Stimulated activated naive CD4-positive, alpha-beta T cell treated with Interleukin-2 at 50 U/mL for 16 hours (primary cell): ENCODE measurements at places on chromosomes 13 and 19.

DNA sequence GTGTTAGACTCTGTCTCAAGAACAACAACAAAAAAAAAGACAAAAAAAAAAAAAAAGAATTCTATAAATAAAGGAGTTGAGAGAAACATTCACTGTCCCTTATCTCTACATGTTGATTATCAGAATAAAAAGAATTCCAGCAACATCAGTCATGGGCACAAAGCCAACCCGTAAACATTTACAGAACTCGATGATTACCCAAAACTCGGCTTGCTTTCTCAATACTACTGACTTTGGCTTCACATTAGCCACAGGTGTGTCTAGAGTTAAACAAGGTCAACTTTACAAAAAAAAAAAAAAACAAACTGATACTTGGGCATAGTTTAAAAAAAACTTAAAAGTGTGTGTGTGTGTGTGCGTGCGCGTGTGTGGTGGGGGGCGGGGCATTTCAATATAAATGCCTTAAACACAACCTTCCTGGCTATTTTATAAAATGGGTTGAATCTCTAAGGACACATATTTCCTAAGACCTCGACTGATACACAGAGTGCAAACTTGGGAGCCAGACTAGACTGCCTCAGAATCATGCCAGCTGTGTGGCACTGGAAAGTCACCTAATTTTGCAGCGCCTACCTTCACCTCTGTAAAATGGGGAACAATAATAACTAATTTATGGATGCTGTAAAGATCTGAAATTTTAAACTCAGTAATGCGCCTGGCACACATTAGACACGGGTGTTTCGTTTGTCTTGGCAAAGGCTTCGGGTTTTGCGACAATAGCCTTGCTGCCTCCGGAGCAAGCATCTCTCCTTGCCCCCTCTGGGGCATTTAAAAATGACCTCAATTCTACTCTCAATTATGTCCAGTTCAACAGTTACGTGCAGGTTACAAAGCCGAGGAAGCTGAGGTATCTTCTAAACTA, 922 bp downstream of the EBPL start:
- no peak for DNase-seq

GRCh38 chr13:76330761-76331160, 555.4 kb downstream of the KCTD12 start:
- DNase-seq: no peak

GRCh38 chr19:11166281-11167142, 10.9 kb upstream of the SPC24 start:
- no peak for DNase-seq

DNA sequence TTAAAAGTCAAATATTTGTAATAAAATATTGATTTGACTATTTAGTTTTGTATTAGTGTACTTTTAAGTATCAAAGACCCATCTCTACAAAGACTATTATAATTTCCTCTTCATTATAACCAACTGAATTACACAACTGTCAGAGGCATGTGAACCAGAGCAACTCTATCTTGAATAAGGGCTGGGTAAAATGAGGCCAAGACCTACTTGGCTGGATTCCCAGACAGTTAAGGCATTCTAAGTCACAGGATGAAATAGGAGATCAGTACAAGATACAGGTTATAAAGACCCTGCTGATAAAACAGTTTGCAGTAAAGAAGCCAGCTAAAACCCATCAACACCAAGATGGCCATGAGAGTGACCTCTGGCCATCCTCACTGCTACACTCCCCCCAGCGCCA, 36.2 kb upstream of the ATP12A start:
- DNase-seq: no peak

DNA sequence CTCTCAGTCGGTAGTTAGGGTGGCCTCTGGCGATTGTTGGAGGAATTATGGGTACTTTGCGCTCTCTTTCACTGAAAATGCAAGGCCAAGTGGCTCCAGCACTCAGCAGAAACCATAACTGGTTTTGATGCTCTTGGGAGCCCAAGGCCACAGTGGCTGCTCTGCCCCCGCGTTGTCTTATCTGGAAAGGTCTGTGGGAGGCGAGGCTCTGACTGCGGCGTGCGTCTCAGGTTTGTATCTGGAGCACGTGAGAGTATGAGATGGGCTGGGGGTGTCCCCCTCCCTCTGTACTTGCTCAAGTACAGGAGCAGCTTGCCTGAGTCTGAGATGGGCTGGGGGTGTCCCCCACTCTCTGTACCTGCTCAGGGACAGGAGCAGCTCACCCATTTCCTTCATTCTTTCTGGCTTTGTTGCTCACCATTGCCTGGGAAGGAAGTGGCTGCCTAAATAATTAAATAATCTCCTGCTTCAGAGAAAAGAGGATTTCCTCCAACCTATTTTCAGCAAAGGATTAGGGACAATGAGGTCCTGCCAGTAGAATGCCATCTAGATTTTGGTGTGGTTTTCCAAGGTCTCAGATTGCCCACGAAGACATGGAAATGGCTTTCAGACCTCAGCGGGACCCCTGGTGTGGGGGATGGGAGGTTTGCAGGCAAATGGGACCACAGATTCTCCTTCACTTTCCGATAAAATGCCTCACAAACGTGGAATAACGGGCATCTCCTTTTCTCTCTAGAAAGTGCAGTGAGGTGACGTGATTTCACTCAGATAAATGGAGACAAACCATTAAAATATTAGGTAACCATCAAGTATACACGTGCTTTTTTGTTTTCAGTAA, 14.7 kb downstream of the ATP11A start:
- DNase-seq: no peak

DNA sequence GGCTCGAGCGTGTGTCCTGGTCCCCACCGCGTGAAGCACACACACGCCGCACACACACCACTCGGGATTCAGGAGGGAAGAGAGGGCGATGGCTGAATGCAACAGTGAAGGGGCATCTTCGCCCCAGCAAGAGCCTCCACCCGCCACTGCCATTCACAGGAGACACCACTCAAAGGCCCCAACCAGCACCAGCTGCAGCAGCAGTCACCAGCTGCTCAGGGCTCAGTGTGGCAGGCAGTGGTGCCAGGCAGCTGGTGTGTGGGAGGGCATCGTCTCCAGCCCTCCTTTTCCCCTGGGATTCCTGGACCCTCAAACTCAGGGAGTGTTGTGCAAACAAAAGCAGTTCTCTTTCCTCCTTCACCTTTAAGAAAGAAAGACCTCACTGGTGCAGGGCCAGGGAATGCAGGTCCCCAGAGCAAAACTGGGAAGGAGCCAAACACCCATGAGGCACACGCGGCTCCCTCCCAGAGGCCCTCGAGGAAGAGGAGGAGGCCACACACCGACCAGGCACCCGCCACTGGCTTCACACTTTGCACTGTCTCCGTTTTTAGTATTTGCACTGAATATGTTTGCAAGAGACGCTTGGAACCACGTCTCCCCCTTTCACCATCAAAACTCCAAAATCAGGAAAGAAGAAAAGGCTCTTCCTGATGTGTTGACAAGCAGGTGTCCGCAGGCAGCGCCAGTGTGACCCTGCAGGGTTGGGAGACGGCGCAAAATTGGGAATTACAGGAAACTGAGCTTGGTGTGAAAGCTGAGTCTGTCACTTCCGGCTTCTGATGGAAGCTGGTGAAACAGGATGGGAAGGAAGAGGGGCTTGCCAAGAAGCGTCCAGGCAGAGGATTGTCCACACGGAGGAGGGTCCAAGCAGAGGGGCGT, 26.4 kb upstream of the F7 start:
- no peak for DNase-seq

- no peak for DNase-seq
Measured at GRCh38 chr13:34207872-34208271, 389.9 kb downstream of the RFC3 start.

DNA sequence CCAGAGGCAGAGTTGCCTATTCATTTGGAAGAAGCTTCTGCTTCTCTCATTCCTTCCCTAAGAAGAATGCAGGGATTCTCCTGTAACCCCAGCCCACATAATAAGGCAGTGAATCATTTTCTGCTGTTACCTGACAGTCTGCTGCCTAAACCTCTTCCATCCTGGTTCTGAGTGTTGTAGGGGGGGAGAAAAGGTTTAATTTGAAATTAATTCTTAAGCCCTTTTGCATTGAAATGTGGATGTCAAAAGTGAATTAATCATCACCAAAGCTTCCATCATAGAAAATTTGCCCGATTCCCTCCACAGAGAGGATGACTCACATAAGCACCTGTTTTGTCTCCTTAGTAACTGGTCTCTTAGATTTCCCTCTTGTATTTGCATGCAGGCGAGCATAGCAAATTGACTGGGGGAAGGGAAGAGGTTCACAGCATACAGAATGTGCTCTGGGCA, 146.7 kb upstream of the FNDC3A start:
- no peak for DNase-seq

GRCh38 chr19:49059053-49059452, 1.5 kb upstream of the CGB7 start:
- no peak for DNase-seq

- no peak for DNase-seq
Measured at GRCh38 chr19:21883516-21883915, 47.5 kb upstream of the ZNF43 start.

GRCh38 chr13:91948736-91949135, 550.3 kb downstream of the GPC5 start:
- DNase-seq: no peak

- no peak for DNase-seq
Measured at GRCh38 chr19:12800923-12801465, 606 bp downstream of the PRDX2 start.

- DNase-seq: no peak
Measured at GRCh38 chr13:75715601-75716523, 79.7 kb downstream of the LMO7 start.

DNA sequence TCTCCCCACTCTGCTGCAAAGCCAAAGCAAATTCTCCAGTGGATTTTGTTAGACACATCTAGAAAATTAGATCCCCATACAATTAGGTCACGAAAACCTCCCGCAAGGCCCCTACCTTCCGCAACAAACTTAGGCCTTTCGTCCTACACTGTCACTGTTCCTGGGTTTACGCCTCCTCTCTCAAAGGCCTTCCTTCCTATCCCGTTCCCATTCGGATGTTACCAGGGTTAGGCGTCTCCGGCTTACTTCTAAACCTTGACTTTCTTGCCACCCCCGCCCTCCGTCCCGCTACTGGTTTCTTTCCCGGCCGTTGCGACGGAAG, 754 bp downstream of the RNF6 start:
- no peak for DNase-seq

- no peak for DNase-seq
Measured at GRCh38 chr19:7524992-7525739, 2.7 kb downstream of the MCOLN1 start.

GRCh38 chr19:53828531-53828930, 4.4 kb upstream of the NLRP12 start:
- no peak for DNase-seq

DNA sequence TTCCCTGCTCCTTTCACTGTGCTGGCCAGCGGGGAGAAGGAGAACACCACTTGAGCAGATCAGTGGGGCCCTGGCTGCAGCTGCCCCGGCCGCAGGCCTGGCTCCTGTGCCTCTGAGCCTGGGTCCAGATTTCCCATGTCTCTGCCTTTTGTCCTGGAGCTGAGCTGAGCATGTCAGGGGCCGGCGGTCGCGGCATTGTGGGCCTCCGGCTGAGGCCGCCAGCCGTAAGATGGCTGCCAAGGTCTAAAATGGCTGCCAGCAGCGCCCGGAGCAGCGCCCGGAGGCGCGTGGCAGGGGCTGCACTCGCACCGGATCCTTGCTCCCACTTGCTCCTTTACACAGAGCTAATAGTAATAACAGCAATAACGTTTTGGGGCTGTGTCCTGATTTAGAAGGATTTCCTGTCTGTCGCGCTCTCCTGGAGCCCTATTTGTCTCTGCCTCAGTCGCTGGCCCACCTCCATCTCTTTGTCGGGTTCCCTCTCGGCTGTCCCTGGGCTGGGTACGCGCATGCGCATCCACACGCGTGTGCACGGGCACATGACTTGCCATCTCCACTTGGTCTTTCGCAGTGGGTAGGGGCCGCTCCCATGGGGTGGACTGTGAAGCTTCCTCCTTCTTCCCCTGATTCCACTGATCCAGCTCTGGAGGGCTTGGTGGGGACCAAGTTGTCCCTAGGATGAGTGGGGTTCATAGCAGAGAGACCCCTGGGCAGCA, 32.1 kb downstream of the LYL1 start:
- no peak for DNase-seq

DNA sequence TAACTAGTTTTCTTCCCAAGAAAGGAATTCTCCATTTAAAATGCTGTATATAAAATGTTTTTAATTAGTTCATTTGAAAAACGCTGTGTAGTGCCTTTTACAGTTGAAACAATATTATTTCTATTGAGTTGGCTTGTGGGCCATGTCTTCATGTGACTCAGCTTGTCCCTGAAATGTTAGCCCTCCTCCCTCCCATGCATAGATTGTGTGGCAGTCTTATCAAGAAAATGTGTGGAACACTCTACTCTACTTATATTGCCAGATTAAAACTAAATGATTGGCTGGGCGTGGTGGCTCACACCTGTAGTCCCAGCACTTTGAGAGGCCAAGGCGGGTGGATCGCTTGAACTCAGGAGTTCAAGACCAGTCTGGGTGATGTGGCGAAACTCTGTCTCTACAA, 33.4 kb downstream of the TFDP1 start:
- DNase-seq: no peak
